ENCODE measurements at places on chromosomes 12 and 14. TPM values are rescaled to one million over a fixed set of nuclear protein-coding genes. Genes with fewer than 3 reads are reported as not detected.

Gene SLC22A17
- polyA plus RNA-seq, result 38.1 TPM

DNA sequence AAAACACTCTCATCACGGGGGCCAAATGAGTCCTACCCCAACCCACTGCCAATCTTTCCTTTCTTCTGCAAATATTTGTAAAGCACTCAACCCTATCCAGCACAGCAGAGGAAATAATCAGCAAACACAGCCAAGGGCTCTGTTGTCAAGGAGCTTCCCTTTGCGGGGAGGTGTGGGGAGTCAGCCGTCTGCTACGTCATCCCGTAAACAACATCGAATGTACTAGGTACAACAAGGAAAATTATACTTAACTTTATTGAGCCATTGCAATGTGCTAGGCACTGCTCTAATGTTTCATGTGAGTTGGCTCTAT lies 22.8 kb downstream of the TMEM63C start:
- peak; percentile 45 for DNase-seq

Gene KITLG
- 41.0 TPM for polyA plus RNA-seq

DNA sequence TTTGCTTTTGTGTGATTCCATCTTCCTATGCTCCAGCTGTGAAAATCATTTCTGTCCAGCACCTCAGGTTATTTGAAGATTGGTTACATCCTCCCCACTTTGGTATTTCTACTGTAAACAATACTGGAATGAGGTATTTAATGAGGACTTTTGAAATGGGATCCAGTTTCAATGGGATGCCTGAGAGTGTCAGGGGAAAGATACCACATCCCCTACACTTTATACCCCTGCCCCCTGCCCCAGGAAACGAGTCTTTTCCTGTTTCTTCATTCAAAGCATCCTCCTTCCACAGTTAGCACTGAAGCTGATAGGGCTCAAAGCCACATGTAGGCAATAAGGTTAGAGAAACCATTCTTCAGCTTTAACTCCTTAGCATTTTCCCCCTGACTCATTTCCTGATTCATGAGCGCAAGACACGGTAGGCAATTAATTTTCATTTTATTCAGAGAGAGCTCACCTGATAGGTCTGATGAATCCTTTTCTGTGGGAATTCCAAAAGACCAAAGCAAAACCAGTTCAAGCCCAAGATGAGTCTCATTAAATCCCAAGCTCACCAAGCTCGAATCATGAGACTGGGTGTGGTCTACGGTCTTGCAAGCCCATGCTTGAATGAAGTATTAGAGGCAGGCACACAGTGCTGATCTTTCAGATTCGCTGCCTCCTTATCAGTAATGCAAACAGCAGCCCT lies 143.6 kb upstream of the CRY1 start:
- DNase-seq, result no peak

- DNase-seq, result no peak
Measured at GRCh38 chr12:104740668-104741067, 217.4 kb downstream of the SLC41A2 start.

GRCh38 chr14:89298056-89298834 lies 118.8 kb downstream of the FOXN3 start:
- DNase-seq, result no peak

Gene CIDEB
- 13.9 TPM for polyA plus RNA-seq

Gene TWF1
- polyA plus RNA-seq, result 65.0 TPM

DNA sequence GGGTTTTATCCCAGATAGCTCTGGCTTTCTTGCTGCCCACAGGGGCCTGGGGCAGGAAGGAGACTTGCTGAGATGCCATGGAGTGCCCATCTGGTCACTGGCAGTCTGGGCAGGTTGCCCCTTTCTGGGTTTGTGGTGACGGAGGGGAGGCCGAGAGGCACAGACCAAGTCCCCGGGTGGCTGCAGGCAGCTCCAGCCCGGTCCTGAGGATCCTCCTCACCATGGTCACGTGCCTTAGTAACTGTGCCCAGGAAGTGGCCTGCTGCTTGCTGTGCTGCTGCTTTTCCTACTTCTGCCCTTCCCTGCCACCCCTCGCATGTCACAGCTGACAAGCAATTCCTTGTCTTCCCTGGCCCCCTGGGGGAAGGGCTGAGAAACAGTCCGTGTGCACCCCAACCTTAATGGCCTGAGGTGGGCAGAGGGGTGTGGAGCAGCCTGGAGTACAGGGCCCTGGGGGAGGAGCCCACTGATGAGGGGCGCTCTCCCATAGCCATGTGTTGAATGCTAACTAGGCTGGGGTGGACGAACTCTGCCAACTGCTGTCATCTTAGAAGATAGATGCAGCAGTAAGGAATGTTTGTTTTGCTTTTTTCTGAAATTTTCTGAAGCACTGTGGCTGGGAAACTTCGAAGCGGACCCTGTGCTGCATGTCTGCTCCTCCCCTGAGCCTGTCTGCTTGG lies 54.9 kb upstream of the SRSF5 start:
- DNase-seq, result peak; percentile 74

DNA sequence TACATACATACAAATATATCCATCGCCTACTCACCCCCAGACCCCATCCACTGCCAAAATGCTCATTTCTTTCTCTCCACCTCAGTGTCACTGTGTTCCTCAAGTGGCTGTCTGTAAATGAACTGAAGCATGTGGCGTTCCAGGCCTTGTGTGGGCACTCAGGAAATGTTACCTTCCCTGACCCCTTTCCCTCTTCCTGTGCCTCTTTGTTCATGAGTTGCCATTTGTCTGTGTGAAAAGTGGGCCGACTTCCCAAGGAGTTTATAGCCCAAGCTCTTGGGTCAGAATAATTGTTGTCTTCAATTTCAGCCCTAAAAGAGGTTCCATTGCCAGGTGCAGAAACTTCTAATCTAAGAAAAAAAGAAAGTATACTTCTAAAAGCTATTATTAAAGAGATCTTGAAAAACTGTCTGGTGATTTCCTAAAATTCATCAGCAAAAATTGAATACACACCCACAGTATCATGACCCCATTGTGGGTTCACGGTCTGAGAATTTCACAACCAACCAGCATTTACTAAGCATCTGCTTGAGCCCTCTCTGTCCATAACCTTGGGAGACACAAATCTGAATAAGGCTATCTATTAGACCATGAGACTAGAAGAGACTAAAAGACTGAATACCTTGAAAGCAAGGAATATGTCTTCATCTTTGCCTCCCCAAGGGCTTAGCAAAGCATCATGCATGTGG lies 201.4 kb upstream of the EEA1 start:
- no peak for DNase-seq

All from left lung (tissue), 14 donors.